Activated naive CD8-positive, alpha-beta T cell treated with anti-CD3 and anti-CD28 coated beads, Interleukin-2, amount 50 U/mL, for 24 hours (primary cell): ENCODE measurements at places on chromosomes 16 and 17.

- peak; percentile 3 for DNase-seq
Observed at GRCh38 chr17:11598274-11599221, at the start of gene DNAH9. Gene DNAH9 (plus strand): TSS chr17:11598470. CDS start chr17:11598499, 29 bp downstream.

DNA sequence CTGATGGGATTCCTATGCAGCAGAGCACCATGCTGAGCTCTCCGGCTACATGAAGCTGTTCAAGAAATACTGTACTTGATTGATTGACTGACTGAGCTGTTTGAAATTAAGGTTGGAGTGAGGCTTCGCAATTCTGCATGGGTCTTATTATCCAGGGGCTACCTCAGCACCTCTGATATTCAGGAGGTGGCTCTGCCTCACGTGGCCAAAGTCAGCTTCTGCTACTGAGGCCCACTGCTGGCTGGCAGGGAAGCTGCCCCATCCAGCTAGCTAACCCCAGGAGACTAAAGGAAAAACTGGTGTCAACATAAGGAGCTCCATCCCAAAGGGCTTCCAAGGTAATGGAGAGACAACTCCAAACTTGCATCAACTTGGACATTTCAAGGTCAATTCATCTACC, 66.2 kb upstream of the TRAP1 start:
- no peak for DNase-seq

- no peak for DNase-seq
Observed at GRCh38 chr17:7295230-7296180, 1.1 kb upstream of the YBX2 start.

GRCh38 chr16:46947900-46948547, 25.4 kb downstream of the DNAJA2 start:
- DNase-seq, result peak; percentile 20

- no peak for DNase-seq
Observed at GRCh38 chr17:15930426-15930825, 14.5 kb upstream of the ADORA2B start.

DNA sequence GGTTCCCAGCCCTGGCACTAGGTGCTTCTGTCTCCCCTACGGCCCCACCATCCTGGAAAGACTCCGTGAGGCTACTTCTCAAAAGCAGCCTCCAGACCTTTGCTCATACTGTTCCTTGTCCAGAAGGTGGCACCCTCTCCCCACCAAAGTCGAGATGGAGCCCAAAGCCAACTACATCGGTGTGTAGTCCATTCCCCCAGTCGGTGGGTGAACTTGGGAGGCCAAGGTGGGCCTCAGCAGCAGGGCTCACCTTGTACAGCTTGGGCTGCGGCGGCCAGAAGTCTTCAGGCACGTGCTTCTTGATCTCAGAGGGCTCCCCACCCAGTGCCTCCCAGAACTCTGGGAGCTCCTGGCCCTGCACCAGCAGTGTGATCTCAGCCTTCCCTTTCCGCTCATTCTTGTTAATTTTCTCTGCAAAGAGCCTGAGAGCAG, 10.2 kb downstream of the FLII start:
- peak; percentile 65 for DNase-seq

GRCh38 chr16:48901712-48902374, 291.9 kb upstream of the N4BP1 start:
- no peak for DNase-seq

DNA sequence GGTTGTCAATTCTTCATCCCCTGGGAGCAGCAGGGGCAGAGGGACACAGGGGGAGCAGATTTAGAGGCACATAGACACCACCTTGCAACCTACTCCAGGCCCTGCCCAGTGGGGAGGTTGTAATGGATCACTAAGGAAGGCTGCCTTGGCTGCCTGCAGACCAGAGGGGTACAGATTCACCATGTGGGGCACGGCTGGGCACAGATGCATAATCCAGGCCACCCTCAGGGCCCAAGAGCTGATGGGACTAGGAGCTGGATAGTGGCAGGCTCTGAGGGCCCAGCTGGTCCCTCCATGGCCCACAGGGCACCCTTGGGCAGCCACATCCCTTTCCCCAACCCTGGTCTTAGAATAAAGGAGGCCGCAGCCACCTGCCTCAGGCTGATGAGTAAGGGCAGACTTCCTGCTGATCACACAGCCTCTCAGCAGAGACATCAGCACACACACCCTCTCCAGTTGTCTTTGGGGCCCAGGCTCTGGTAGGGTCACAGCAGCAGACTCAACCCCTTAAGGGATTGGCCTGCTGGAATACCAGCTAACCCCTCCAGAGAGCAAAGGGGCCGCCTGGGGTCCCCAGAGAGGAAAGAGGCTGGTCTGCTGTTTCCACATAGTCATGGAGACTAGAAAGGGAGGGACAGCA, 224.9 kb downstream of the GSG1L start:
- DNase-seq, result no peak

- DNase-seq, result no peak
Observed at GRCh38 chr16:48960830-48961229, 320.8 kb downstream of the CBLN1 start.

DNA sequence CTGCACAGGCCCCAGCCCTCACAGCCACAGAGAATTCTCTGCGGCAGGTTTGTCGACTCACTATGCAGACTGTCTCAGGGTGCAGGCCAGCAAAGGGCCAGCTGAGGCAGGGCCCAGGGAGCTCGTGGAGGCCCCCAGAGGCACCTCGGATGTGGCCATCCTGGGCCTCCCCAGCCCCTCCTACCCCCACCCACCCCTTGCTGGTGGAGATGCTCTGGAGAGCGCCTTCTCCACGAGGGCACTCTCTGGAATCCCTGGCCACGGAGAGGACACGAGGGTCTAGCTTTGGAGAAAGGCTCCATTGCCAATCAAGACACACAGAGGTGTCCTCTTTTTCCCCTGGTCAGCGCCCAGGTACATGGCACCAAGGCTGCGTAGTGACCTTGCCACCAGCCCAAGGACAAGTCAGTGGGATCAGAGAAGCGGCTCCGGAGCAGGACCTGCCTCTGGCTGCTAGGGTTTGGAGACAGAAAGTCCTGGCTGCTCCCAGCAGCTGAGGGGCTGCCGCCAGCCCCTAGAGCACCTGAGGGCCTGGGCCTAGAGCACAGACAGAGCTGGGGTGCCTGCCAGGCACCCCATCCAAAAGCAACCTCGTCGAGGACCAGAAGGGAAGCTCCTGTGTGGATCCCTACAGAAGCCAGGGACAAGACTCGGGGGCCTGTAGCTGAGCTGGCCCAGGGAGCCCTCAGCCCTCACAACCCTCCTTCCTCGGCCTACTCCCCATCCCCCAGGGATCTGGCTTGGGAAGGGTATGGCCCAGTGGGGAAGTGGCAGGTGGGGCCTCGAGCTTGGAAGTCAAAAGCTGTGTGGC, 18.7 kb downstream of the ARL2BP start:
- DNase-seq, result no peak

GRCh38 chr16:72234387-72234786, 62.4 kb upstream of the PMFBP1 start:
- no peak for DNase-seq

- DNase-seq, result no peak
Observed at GRCh38 chr16:75088934-75089333, 27.6 kb downstream of the LDHD start.

GRCh38 chr17:55254375-55254774, 10.4 kb upstream of the HLF start:
- DNase-seq, result no peak

GRCh38 chr17:83126275-83126811, 46.9 kb downstream of the METRNL start:
- DNase-seq, result no peak

GRCh38 chr17:70929226-70929625, 759.9 kb downstream of the KCNJ2 start:
- DNase-seq, result no peak

DNA sequence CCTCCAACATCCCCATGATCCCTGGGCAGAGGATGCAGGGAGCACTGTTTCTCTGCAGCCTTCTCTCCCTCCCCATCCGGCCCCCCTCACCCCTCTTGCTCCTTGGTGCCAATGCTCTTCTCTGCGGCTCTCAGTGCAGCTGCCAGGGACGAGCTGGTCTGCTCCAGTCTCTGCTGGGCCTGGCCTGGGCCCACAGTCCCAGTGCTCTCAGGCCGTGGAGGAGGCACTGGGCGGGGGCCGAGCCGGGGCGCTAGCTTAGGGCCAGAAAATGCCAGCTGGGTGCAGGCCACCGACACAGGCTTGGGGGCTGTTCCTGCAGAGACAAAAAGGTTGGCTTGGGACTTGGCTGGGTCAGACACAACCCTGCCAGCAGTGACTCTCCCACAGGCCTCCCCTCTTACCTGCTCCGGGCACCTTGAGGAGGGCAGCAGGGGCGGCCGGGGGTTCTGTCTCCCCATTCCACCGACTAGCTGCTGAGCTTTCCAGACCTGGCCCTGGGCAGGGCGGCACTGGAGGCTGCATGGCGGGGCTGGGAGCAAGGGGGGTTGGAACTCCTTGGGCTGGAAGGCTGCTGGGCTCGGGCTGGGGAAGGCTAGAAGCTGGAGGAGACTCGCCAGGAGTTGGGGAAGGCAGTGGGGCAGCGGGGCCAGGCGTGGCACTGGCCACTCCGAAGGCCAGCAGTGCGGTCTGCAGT, 13.8 kb downstream of the CASKIN2 start:
- DNase-seq, result no peak

GRCh38 chr17:7173687-7174602, 5.2 kb downstream of the ASGR1 start:
- DNase-seq, result peak; percentile 65
